SK-MEL-5 (cell line): ENCODE measurements at places on chromosomes 6 and 20. TPM values are rescaled to one million over a fixed set of nuclear protein-coding genes. Genes with fewer than 3 reads are reported as not detected.

DNA sequence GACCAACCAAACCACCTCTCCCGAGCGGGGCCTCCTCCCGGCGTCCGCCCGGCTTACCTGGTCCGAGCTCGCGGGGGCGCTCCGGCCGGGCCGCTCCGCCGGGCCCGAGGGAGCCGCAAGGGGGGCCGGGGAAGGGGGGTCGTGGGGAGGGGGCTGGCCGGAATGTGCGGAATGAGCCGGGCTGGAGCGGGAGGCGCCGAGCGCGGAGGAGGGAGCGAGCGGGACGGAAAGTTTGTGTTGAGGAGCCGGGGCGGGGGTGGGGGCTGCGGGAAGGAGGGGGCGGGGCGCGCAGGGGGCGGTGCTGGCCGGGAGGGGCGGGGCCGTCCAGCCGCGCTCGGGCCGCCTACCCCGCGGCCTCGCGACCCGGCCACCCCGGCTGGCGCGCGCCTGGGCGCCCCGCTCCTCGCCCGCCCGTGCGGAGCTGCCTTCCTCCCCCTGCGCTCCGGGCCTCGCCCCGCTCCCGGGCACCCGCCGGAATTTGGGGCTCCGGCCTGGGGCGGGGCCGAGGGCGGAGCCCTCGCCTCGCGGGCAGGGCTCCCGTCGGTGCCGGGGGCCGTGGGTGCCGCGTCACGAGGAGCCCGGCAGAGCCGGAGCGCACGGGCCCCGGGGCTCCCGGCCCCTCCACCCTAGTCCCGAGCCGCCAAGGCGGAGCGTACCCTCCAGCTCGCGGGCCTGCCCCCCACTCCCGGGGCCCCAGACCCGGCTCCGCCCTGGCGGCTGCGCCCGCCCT lies at the start of gene TEAD3:
Gene TEAD3 (minus strand): TSS at position 239 of the 730 bp plus-strand sequence.
- peak; percentile 19 for DNase-seq

DNA sequence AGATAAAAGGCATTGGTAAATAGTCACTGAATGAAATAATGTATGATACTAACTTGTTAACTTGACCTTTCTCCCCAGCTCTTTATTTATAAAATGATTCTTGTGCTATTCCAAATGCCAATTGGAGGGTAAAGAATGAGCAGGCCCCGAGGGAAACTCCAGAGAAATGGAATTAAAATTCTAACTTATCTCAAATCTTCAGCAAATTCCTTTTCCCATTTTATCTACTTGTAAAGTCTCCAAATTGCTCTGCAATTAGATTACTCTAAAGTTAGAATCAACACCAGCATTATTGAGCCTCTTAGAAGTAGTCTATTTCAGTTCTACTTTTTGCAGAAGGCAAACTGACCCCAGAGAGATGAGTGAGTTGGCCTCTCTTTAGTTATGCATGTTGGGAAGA lies 165.9 kb upstream of the PREP start:
- DNase-seq = no peak

GRCh38 chr6:164286011-164286410 lies 871.5 kb downstream of the QKI start:
- no peak for DNase-seq

GRCh38 chr6:113178349-113178748 lies 678.8 kb upstream of the MARCKS start:
- DNase-seq = no peak

DNA sequence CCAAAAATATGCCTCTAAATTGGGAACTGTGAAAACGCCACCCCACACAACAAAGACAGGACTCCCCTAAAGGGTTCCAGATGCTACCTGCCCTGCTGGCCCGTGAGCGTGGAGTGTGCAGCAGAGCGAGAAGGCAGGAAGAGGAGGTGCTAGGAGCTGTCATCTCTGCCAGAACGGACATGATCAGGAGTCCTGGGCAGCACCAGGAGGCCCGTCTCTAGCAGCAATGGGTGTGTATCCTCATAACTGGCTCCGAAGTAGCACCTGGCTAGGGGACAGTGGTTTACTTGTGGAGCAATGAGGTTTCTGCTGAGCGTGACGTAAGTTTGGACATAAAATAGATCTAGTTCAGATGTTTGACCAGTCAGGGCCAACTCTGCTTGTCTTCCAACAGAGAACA lies 226.0 kb downstream of the CDH4 start:
- no peak for DNase-seq

DNA sequence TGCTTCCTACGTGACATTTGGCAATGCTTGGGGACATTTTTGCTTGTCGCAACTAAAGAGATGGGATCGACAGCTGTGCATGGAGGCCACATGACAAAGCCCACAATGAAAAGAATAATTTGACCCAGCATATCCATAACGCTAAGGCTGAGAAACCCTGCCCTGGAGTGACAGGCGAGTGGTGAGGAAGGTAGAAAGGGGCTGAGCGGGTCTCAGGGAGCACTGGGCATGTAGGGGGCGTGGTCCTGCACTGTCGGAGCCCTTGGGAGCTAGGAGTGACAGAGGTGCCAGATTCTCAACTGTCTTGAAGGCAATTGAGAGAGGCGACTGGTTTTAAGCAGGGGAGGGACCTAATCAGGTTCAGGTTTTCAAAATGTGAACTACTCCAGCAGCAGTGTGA lies 13.6 kb downstream of the GGTLC1 start:
- DNase-seq = no peak

- DNase-seq = no peak
Measured at GRCh38 chr6:28864326-28864923, 59.4 kb downstream of the TRIM27 start.

GRCh38 chr6:160000280-160000704 lies 31.4 kb downstream of the IGF2R start:
- no peak for DNase-seq

DNA sequence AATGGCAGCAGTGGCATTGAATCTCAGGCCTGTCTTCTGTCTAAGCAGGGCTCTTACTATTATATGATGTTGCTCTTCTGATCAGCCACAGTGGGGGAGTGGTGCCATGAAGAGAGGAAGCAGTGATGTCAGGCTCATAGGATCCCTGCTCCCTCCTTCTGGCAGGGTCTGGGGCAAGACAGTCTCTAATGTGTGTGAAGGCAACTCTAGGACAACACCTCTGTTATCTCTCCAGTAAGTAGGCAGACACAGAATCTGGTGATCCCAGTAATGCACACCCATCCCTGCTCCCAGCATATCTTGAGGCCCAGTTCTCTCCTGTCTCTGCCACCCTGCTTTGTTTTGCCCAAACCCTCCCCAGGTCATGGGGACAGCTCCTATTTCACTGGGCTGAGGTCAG lies 8.8 kb downstream of the C20orf202 start:
- DNase-seq = no peak

GRCh38 chr6:168741942-168742782 lies 301.2 kb downstream of the SMOC2 start:
- DNase-seq = no peak

- DNase-seq = no peak
Measured at GRCh38 chr6:105988812-105989577, 97.1 kb upstream of the PRDM1 start.

DNA sequence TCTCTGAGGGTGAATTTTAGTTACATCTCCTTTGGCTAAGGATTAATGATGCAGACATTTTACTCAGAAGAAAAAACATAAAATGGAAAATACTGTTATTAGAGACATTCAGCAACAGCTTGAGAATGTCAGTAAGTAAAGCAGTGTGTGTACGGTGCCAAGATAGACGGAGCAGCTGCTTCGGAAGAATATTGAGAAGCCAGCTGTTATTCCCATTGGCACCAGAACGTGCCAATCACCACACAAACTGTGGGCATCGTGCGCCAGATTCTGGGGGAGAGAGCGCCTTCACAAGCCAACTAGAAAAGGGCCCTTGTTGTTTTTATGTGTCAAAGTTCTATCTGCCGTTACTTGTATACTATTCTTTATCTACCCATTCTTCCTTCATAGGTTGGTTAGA lies 163.4 kb downstream of the MTFR2 start:
- no peak for DNase-seq

- DNase-seq = no peak
Measured at GRCh38 chr20:58300321-58300720, 9.2 kb upstream of the RAB22A start.

- no peak for DNase-seq
Measured at GRCh38 chr6:156395276-156395675, 381.9 kb upstream of the ARID1B start.

DNA sequence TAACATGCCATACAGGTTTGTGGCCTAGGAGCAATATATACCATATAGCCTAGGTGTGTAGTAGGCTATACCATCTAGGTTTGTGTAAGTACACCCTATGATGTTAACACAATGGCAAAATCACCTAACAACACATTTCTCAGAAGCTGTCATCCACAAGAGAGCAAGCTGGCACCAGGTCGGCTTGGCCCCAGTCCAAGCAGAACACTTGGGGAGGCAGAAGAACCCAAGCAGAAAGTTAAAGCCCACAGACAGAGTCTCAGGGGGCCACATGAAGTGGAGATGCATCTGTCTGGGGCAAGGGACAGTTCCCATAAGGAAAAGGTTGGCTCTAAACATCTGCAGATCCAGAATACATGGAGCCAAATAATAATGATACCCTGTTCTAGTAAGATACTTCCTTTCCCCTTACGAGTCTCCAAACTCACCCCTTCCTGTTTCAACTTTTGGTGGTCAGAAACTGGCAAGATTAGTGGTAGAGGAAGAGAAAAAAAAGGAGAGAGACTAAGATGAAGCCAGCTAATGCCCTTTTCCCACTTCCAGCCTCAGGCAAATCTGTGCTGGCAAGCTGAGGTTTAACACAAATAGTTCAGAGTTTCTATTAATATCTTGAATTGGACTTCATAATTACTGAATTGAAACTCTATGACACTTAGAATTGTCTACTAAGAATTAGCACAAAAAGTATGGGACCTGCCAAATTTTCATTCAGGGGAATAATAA lies 29.5 kb downstream of the TCF21 start:
- peak; percentile 46 for DNase-seq

DNA sequence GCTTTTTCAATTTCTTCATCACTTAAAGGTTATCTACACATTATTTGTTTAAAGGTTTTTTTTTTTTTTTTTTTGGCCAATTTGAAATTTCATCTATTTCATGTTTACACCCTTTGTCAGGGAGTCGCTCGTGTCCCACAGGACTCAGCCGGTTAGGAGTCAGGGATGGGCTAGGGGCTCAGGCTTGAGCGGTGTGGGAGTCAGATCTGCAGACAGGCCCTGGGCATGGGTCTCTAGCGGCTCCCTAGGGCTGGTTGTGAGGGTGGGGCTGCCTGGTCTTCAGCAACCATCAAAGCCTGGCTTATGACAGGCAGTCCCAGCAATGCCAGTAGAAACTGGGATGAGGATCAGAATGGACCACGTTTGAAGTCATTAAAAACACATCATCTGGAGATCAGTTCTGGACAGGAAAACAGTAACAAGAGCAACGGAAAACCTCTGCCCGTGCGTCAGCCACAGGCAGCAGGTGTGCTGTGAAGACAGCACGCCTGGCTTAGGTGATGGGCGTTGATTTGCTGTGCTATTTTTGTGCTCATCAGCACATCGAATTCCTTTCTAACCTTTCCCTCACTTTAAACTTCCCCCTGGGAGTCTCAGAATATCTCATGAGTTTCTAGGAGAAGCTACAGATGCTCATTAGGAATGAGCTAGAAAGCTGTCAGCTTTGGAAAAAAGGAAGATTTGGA lies 91.3 kb upstream of the MPC1 start:
- DNase-seq = no peak

- DNase-seq = no peak
Measured at GRCh38 chr6:139371421-139372203, 2.8 kb downstream of the CITED2 start.

DNA sequence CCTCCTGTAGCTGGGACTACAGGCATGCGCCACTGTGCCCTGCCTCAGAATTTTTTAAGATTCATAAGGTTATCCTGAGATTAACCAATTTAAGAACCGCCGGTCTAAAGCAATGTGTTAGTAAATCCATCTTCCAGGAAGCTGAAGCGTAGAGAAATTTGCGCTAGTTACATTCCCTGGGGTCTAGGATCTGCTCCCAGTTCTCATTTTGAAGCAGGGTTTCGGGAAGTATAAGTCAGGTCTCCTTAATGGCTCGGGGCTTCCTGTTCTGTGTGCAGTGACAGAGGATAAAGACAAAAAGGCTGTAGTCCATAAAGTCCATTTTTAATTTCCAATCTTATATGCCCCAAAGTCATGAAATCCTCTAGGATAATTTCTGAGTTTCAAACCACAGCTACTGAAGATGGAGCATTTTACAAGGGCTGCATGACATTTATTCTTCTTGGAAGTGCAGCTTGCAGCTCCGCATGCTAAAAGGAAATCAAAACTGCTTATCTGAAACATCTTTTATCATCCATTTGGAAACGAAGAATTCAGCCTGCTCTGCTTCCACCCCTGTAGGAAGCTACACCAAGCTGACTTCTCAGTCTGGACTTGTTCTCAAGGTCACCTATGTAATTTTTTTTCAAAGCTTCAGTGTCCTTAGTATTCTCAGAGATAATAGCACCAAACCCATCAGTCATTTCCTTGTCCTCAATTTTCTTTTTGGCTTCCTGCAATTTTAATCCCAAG lies 326.1 kb downstream of the PRL start:
- DNase-seq = no peak

GRCh38 chr20:24392612-24393011 lies 76.8 kb upstream of the SYNDIG1 start:
- DNase-seq = no peak

DNA sequence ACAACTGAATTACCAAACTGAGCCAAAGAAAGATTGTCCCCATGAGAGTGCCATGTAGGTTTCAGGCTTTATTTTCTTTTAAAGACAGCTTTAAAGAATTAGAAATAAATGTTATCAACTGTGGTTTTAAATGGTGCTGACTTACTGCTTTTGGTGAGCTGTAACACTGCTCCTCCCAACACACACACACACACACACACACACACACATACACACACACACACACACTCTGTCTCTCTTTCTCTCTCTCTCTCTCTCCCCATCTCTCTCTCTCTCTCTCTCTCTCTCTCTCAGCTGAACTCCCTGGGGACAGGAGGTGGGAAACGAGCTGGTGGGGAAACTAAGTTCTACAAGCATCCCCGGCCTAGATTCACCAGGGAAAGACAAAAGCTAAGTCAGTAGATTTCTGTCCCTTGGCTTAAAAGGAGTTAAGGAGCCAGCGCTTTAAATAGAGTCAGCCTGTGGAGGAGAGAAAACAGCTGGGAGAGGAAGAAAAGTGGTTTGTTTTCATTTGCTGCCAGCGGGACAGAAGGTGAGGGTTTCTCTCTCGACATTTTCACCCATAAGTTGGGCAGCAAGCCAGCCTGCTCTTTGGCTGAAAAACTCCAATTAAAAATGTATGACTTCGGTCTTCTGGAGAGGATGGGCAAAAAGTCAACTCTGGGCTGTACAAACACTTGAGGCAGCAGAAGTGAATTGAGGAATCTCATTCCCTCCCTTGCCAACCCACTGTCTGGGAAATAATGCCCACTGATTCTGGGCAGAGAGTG lies 27.4 kb downstream of the CBLN4 start:
- no peak for DNase-seq

GRCh38 chr6:11536795-11537194 lies 754 bp upstream of the TMEM170B start:
- peak; percentile 21 for DNase-seq

RAET1E gene
- not detected in 2 replicates for total RNA-seq

SLA2 gene
- not detected in 2 replicates for total RNA-seq

SGK1 gene
- total RNA-seq = 574 and 592 TPM in 2 replicates

CCDC170 gene
- not detected in 2 replicates for total RNA-seq

GINS1 gene
- 14.8 and 15.3 TPM in 2 replicates for total RNA-seq

HTR1B gene
- not detected in 2 replicates for total RNA-seq

MRAP2 gene
- total RNA-seq = 0.18 and 0.67 TPM in 2 replicates

GSTA3 gene
- total RNA-seq = 0.80 TPM in 1 of 2 replicates, not detected in the other

TBPL1 gene
- 37.0 and 40.7 TPM in 2 replicates for total RNA-seq
